ENCODE measurements at places on chromosomes 4 and X.

GRCh38 chrX:6768881-6769280 lies 234.0 kb upstream of the VCX3A start:
- DNase-seq = no peak

GRCh38 chrX:45134315-45134731 lies 66.4 kb downstream of the DIPK2B start:
- DNase-seq = no peak

DNA sequence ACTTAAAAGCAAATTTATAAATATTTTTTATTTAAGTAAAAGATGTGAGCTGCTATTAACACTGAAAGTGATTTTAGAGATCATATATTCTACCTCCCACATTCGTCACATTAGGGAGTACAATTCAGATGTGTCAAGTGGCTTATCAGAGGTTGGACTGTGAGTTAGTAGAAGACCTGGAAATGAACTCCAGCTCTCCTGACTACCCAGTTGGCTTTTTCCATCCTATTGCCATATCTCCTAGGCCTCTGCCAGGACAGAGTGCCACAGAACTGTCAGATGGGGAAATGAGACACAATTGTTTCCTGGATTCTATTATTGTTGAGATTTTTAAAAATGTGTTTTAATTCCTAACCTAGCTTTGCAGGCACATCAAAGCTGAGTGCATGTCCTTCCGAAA lies 634.1 kb upstream of the MAGEB2 start:
- no peak for DNase-seq

DNA sequence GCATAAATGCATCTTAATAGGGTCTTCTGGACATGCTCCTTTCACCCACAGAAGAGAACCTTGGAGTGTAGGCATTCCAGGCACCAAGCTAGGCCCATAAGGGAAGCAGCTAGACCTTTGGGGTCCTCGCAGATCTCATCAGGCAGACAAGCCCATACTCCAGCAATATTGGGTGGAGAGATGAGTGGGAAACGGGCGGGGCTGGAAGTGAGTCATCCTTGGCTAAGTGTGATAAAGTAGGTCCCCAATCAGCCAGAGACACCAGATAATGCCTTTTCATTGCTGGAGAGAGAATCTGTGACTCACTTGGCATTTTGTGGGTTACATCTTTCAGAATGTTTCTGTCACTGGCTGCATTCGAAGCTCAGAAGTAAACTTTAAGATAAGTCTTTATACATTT lies 133.3 kb upstream of the MBNL3 start:
- DNase-seq = no peak

DNA sequence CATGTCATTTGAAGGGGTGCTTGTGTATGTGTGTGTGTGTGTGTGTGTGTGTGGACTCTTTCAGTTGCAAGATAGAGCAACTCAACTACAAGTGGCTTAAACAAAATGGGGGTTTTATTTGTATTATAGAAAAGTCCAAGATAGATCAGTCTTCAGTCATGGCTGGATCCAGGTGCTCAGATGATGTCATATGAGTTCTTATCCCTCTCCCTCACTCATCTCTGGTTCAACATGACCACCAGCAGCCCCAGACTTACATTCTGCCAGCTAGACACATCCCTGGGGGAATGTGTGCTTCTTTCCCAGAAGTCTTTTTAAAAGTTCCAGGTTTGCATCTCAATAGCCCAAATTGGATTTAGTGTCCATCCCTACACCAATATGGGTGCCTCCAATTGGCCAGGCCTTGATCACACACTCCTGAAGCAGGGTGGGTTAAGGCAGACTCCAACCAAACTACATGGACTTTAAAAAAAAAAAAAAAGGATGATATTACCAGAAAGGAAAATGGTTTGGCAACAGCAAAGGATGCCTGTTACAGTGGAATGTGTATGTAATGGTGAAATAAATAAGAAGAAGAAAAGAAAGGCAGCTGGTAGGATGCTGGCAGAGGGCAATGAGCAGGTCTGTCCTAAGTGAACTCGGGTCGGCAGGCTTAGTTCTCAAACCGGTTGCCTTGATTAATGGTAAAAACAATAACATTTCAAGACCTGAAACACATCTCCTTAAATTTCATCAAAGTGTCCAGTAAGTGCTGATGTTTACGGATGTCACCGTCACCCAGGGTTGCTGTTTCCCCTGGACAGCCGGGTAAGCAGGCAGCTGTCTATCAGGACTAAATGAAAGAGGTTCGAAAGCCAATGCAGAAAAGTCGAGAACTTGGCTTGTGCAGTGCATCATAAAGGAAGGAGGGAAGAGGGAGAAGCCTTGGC lies 107.7 kb downstream of the SMIM20 start:
- DNase-seq = no peak

DNA sequence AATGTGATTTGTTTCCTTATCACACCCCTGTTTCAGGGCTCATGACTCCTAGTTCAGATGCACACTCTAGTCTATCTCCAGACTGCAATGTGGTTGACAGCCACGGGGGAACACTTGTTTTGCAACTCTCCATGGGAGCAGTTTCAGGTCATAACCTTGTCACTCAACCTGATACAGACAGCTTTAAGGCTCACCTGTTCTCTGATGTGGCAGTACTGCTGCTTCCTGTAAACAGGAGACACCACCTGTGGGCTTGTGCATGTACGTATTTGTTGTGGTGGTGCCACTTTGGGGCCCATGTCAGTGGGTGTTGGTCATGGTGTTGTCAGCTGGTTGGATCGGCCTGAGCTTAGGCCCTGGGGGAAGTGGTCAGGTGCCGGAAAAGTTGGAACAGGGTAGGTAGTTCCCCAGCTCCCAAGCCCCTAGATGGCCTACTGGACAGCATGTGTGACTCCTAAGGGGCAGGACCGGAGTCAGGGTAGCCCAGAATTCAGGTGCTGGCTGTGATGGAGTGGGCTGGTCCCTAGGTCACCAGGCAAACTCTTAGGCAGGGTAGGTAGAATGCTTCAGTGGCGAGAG lies 46.2 kb downstream of the FAM9B start:
- no peak for DNase-seq

DNA sequence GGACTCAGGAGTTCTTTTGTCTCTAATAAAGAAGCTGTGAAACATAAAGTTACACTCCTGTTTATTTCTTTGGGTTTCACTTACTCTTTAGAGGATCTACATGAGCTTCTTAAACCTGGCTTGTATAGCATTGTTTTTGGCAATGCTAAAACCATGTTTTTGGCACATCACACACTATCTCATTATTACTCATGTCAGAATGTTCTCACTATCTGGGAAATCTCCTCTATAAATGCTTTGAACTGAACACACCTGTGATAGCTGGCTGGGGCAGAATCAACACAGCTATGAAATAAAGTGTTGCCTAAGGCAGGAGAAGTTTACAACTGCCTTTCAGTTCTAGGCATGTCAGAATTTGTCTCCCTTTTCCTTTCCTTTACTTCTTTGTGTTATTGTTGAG lies 52.6 kb downstream of the SULT1B1 start:
- DNase-seq = no peak

DNA sequence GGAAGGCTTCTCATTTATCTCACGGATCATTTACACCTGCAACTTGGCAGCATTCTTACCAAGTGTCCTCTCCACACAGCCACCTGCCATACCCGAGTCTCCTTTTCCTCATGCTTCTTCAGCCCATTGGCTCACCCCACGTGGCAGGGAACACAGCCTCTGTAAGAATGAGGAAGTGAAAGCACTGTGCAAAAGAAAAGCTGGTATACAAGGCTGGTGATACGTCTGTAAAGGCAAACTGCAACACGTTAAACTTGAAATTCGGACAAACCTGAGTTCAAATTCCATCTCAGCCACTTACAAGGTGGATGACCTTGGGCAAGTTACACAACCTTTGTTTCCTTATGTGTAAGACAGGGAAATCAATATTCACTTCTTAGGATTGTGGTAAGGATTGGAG lies 164.0 kb upstream of the RASGEF1B start:
- DNase-seq = no peak
